Activated CD4-positive, alpha-beta T cell treated with anti-CD3 and anti-CD28 coated beads, Interleukin-2, amount 10 ng/mL, durations not matched to agents 7 days and 5 days (primary cell): ENCODE measurements at places on chromosomes 13 and 19. TPM values are rescaled to one million over a fixed set of nuclear protein-coding genes. Genes with fewer than 3 reads are reported as not detected.

- no peak for DNase-seq
Measured at GRCh38 chr19:14428882-14429416, 4.2 kb upstream of the PKN1 start.

- DNase-seq, result no peak
Measured at GRCh38 chr13:51977625-51978024, 33.6 kb downstream of the ATP7B start.

GRCh38 chr19:1285737-1286360, at the start of gene EFNA2:
TSS of gene EFNA2 (plus strand) at chr19:1285873. CDS start at chr19:1286169, 296 bp downstream.
- no peak for DNase-seq

GRCh38 chr13:97076898-97077297, 82.6 kb upstream of the OXGR1 start:
- no peak for DNase-seq

DNA sequence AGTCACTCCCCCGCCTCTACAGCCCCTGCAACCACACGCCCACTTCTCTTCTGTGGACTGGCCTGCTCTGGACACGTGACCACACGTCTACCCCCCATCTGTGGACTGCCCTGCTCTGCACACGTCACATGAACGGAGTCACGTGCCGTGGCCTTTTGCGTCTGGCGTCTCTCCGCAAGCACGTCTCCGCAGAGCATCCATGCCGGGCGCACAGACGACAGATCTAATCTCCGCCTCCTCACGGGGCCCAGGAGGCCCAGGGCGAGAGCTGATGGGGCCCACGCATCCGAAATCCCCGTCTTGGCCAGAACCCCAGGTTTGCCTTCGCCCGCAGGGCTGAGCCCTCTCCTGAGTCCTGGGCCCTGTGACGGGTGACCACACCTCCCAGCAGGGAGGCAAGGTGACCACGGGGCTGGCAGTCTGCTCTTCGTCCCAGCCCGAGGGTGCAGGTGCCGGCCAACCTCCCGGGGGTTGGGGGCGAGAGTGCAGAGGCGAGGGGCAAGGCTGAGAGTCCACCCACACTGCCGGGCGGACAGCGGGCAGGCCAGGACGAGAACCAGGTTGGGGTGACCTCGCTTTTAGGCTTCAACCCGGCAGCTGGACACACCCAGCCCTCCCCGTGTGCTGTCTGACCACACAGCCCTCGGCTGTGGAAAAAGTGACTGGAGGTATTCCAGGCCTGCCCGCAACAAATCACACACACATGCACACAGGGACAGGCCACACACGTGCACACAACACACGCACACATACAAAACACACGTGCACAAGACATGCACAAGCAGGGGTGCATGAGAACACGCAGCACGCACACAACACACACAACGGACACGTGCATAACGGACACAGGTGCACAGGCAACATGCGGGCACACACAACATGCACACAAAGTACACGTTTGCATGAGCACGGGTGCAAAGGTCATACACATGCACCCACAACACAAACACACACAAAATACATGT, 3.9 kb downstream of the SBNO2 start:
- DNase-seq, result no peak

GRCh38 chr13:40640845-40641458, 25.5 kb downstream of the FOXO1 start:
- peak; percentile 35 for DNase-seq

GRCh38 chr19:7739211-7739755, 7.4 kb upstream of the CLEC4G start:
- DNase-seq, result no peak

DNA sequence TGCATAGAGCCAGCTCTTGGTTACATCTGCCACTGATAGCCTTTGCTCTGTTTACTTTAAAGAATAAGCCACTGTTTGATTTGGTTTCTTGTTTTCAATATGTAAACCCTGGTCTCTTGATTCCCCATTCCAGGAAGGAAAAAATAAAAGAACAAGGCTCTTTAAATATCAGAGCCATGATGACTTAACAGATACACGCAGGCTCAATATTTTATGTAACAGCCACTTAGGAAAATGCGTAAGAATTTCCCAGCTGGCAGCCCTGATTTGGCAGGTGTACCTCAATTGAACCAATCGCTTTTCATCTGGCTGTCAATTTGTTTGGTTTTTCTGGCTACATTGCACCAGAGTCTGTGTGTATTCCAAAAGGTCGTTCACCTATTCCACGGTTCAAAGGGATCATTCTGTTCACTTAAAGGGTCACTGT, 65.6 kb downstream of the IRS2 start:
- no peak for DNase-seq

DNA sequence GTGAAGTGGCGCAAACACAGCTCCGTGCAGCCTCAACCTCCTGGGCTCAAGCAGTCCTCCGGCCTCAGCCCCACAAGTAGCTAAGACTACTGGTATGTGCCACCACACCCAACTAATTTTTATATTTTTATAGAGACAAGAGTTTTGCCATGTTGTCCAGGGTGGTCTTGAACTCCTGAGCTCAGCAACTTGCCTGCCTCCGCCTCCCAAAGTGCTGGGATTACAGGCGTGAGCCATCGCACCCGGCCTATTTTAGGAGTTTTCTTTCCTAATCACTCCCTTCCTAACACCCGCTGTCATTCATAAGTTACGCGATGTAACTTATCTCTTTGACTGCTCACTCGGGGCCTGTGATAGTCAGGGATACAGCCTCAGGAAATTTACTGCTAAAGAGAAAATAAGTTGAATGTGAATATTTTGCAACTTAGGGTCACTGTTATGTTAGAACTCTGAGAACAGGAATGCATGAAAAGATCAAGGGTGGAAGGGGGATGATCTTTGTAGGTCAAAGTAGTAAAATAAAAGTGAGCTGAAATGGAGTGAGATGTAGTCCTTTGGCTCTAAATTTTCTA, 140.3 kb downstream of the DCT start:
- DNase-seq, result no peak

DNA sequence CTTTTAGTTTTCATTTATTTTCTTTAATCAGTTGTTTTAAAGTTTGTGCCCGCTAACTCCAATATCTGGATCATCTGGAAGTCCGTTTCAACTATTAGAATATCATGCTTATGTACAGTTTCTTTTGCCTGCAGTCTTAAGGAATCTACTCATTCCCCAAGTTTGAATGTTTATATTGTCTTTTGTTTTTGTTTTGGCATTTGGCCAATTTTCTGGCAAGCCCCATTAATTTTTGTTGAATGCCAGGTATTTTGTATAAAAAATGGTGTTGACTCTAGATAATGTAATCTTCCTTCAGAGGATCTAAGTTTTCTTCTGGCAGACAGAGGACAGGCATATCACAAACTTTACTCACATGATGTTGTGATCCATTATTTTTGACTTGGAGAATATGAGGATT, 11.1 kb upstream of the ZNF235 start:
- no peak for DNase-seq

DNA sequence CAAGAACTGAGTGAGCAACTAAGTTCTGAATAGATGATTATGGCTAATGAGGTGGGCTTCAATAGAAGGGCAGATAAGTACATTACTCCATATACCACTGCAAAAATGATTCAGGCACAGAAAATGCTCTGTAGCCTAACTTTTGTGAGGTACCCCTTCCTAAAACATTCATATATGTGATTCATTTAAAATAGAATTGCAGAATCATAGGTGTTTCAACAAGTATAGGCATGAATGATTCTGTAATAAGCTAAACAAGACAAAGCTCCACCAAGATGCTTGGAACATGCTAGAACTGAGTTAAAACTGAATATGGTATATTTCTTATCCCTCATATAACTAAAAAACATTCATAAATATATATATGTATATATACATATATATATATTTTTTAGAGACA, 12.1 kb downstream of the KBTBD7 start:
- no peak for DNase-seq

- DNase-seq, result no peak
Measured at GRCh38 chr13:23901365-23901764, 4.1 kb upstream of the C1QTNF9B start.

GRCh38 chr19:46745521-46746280, at the start of gene FKRP:
TSS of gene FKRP (plus strand) at chr19:46746057. CDS start at chr19:46755451, 9,394 bp downstream.
- peak; percentile 32 for DNase-seq

DNA sequence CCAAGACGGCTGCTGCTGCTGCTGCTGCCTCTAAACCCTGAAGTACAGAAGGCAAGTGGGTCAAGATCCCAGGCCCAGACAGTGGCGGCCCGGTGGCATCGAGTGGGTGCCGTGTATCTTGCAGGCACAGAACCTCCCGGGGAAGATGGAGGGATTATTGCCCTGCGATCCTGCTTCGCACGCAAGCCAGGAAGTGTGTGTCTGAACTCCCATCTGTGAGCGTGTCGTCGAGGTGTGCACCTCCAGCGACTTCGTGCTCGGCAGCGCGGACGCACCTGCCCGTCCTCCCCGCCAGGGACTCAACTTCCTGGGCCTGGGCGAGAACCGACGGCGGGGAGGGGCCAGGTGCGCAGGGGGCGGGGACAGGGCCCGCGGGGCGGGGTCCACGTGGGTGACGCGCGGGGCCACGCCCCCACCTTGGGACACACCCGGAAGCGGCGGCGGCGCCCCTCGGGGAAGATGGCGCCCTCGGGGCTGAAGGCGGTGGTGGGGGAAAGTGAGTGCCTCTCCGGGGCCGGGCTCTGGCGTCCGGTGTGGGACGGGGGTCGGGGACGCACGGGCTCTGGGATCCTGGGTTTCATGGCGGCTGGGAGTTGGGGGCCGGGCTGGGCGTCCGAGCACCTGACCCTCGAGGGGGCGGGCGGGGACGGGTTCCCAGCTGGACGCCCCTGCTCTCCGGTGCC, at the start of gene STXBP2:
Gene STXBP2, plus strand, starts transcription at position 420 of the 683 bp plus-strand sequence. Its CDS starts 40 bp downstream, at position 460.
- DNase-seq, result peak; percentile 91

- no peak for DNase-seq
Measured at GRCh38 chr19:18919900-18920214, 342 bp downstream of the DDX49 start.

DNA sequence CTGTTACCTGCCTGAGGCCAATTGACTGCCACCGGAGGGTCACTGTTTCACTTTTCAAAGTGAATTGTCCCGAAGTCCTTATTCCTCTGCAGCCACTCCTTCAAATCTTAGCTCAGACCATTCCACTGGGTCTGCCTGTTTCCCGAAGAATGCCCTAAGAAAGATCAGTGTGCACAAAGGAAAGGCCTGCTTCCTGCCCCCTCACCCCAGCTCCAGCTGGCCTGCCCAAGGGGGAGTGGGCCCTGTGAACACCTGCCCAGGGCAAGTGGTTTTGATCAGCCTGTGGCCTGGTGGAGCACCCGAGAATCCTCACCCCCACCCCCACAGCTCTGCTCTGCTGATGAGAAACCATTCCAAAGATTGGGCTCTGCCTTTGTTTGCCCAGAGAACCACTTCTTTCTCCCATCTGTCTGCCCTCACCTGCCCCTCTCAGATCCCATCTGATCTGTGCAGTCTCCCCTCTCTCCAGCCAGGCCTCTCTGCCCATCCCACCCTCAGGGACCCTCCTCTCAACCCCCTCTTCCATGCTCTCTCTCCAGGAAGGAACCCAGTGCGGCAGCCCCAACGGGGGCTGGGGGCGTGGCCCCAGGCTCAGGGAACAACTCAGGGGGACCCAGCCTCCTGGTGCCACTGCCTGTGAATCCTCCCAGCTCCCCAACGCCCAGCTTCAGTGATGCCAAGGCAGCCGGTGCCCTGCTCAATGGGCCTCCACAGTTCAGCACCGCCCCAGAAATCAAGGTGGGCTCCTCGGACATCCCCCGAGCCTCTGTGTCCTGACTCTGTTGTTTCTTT, 10.3 kb downstream of the LENG1 start:
- no peak for DNase-seq

GRCh38 chr19:402786-403185, 6.2 kb downstream of the C2CD4C start:
- DNase-seq, result no peak

DNA sequence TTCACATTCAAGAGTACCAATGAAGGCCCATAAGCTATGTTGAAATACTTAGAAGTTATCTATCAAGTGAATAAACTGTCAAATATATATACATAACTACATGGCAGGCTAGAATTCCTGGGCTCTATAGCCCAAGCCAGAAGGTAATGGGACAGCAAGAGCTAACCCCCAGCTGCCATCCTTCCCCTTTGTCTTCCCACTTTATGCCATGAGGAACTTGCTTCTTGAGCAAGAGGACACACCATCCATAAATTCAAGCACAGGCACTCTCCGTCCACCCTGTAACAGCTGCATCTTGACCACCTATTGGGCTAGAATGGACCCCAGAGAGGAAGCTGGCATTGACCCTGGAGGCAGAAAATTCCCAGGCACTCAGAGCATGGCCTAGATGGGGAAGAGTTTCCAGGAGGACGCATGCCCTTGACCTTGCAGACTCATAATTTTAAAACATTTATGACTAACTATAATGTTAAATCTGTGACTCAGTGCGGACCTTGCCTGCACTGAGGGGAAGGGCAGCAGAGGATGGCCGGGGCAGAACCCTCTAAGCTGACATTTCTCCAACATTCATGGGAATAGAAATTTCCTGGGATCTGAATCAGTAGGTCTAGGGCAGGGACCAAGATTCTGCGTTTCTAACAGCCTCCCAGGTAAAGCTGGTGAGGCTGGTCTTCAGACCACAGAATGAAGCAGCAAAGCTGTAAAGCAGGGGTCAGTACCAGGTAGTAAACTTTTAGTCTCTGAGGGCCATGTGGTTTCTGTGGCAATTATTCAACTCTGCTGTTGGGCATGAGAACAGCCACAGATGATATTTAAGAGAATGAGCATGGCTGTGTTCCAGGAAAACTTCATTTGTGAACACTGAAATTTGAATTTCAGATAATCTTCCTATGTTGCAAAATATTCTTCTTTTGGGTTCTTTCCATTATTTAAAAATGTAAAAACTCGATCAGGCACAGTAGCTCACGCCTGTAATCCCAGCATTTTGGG, 71.4 kb upstream of the CLDN10 start:
- DNase-seq, result no peak

DNA sequence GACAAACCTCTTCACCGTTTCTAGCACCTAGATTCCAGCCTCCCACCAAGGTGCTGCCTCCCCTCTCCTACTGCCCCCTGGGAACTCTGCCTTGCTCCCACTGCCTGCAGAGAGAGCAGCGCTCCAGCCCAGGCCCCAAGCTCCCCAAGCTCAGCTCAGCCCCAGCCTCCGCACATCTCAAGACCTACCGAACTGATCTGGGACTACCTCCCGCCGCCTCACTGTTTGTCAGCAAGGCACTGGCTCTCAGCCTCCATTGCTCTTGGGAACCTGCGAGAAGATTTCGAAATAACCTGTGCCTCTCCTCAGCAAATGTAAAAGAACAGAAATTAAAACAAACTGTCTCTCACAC, 92.4 kb upstream of the GPR183 start:
- no peak for DNase-seq

LILRB5 gene
- total RNA-seq, result not detected

ZNF799 gene
- 5.4 TPM for total RNA-seq

ANKLE1 gene
- total RNA-seq, result 1.9 TPM

TMEM150B gene
- not detected for total RNA-seq

ZNF581 gene
- total RNA-seq, result 25.5 TPM

KIR3DL1 gene
- not detected for total RNA-seq

SLC6A16 gene
- 5.7 TPM for total RNA-seq

CRB3 gene
- 0.33 TPM for total RNA-seq

SYT3 gene
- not detected for total RNA-seq

SF3A2 gene
- total RNA-seq, result 151 TPM

ZNF296 gene
- 4.0 TPM for total RNA-seq

SIX5 gene
- total RNA-seq, result 0.64 TPM

PPP5C gene
- total RNA-seq, result 101 TPM

IGFL2 gene
- not detected for total RNA-seq

CEACAM7 gene
- not detected for total RNA-seq
